ENCODE measurements at places on chromosomes 16 and 17.

DNA sequence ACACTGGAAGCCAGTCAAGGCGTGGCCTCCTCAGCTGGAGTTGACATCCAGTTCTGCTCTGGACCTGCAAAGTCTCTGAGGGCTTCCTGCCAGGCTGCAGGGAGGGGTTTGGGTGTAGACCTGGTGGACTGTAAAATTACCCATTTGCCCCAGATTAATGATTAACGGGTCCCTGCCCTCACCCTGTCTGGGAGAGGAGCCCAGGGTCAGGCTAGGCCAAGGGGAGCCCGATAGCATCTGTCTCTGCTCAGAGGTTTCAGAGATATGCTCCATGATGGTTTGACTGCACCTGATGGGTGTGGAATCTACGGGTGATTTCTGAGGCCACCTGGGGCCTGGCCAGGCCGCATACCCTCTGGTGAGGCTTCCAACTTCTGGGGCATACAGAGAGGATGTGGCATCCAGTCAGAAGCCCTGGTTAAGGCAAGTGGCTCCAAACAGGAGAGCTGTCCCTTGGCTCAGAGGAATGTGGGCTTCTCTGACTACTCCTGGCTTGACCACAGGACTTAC is 11.2 kb downstream of the PPY start:
- no peak for DNase-seq

GRCh38 chr16:27781981-27782880 is 232.3 kb downstream of the KATNIP start:
- DNase-seq: no peak

GRCh38 chr17:74429604-74430384 is 2.1 kb upstream of the GPRC5C start:
- DNase-seq: no peak

DNA sequence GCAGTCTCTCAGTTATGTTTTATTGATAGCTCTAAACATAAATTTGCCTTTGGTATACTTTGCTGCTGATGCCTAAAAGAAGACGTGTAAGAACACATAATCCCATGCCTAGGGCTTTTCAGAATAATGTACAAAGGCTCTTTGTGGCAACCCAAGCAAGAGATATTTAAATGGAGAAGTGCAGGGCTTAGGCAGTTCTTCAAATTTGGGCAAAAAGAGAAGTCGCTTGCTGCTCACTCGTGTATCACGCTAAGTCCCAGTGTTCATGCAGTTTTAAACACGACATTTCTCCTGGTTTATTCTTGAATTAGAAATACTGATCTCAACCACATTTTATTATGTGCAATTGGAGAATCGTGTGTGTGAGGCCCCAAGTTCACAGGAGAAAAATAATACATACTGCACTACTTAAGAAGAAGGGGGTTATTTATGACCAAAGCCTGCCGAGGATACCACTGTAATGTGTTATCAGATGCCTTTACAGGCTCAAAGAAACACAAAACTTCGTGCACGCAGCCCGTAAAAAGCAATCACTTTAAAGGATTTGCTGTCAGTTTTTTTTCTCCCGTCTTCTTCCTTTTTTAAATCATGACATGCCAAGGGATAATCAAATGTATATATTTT is 22.5 kb upstream of the IRX6 start:
- DNase-seq: no peak

DNA sequence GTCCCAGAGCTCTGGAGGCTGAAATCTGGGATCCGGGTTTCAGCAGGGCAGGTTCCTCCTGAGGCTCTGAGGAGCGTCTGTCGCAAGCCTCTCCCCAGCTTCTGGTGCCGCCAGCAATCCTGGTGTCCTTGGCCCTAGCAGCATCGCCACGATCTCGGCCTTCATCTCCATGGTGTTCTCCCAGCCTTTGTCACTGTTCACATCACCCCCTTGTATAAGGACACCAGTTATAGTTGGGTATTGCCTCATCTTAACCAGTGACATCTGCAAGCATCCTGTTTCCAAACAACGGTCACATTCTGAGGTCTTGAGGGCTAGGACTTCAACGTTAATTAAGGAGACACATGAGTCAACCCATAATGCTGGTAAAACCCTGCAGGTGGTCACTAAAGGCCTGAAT is 2.8 kb upstream of the PPP1R27 start:
- DNase-seq: no peak

- peak; percentile 22 for DNase-seq
These were observed 127.0 kb downstream of the ABCC6 start for GRCh38 chr16:16096121-16096857.

DNA sequence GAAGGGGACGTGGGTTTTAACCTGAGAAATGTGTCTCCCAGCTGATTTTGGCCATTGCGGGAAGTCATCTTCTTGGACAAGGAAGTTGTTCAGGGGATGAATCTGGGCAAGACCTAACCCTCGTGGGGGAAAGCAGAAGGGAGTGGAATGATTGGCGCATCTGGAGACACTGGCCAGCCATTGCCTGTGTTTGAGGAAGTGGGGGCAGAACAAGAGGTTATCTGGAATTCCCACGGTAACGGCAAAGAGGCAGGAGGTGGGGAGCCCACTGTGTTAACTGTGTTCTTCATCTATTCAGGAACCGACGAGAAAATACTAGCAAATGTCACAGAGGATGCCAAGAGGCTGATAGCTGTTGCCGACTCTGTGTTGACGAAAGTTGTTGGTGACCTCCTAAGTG is 66.9 kb downstream of the RNF213 start:
- DNase-seq: no peak

DNA sequence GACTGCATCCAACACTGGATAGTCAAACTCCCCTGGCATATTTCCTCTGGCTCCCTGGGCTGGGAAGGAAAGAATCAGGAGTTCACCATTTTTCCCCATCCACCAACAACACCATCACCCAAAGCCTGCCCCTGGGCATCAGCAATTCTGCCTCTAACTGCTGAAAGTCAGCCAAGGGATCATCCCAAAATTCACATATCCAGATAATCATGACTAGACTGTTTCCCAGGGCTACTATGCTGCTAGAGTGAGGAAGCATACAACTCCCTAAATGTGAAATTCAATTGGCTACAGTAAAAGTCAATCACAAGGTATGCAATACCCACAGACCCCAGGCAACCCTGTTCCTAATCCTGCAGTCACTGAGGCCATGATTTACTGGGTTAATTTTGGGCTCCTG is 230.6 kb downstream of the C16orf95 start:
- no peak for DNase-seq

DNA sequence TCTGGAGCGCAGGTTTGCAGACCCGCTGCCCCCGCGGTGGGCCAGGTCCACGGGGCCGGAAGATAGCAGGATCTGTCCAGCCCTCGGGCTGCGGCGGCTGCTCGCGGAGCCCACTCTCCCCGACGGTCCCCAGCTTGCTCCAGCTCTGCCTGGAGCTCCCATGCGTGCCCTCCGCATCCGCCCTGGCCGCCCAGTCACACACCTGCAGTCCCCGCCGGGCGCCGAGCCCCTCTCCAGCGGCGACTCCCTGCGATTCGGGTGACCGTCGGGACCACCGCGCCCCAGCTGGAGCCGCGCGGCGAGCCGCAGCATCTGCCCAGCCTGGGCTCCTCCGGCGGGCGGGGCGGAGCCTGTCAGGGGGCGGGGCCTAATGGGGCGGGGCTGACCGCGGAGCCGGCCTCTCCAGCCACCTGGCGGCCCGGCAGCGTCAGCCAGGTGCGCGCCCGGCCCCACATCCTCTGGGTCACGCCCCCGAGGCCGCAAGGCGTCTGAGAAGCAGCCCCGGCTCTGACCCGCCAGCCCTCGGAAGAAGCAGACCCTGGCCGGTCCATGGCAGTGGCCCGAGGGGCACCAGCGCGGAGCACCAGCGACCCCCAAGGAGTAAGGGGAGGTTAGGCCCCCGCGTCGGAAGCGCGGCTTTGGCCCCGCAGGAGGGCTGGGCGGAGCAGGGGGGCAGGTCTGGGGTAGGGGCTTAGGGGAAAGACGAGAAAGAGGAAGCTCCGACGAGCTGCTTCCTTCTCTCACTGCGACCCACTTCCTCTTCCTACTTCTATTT is at the start of gene PIK3R5:
Gene PIK3R5 (minus strand): TSS at position 314 of the 775 bp plus-strand sequence. CDS start 54,213 bp downstream, outside the sequence.
- DNase-seq: peak; percentile 50

DNA sequence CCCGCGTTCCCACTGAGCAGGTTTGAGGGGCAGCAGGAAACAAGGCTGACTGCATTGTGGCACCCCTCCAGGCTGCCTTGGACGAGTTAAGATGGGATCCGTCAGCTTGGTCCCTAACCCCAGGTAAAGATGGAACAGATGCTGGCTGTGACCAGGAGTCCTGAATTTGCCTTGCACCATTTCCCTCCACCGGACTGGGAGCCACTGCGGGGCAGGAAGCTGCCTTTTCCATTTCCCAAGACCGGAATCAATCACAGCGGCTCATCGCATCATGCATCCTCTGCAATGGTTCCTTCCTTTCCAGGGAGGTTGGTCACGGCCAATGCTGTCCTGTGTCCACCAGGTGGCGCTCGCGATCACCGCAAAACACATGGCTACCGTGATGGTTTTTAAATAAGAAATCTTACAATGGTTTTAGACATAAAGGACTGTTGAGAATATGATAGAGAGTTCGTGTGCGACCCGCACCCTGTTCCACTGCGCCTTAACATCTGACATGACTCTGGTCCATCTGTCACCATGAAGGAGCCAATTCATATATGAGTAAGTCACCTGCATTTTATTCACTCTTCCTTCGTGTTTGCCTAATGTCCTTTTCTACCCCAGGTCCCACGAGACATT is 6.8 kb upstream of the MEAK7 start:
- DNase-seq: peak; percentile 82

DNA sequence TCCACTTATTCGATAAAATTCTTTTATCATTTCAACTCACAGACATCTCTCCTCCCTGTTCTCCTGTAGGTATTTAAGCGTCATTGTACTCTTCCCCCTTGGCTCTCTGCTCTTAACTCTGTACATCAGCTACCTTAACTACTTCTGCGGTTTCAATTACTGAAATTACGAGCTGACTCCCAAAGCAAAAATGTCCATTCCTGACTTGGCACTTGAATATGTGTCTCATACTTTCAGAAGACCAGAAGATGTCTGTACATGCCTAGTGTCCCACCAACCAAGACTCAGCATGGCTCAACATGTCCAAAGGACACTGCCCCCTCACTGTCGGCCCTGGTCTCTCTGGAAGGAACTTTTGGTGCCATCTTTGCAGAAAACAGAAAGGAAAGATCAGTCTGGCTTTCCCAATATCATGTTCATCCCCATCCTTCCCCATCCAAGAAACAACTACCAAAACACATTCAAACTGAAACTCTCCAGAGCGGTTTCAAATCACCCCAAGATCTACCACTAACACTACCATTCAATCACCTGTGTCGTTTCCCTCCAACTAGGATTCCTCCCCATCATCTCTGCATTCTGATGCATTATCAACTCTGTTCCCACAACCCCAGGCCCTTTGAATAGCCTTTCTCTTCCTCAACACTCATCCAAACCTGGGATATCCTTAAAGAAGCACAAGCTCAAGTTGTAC is 74.9 kb downstream of the ZFHX3 start:
- no peak for DNase-seq

DNA sequence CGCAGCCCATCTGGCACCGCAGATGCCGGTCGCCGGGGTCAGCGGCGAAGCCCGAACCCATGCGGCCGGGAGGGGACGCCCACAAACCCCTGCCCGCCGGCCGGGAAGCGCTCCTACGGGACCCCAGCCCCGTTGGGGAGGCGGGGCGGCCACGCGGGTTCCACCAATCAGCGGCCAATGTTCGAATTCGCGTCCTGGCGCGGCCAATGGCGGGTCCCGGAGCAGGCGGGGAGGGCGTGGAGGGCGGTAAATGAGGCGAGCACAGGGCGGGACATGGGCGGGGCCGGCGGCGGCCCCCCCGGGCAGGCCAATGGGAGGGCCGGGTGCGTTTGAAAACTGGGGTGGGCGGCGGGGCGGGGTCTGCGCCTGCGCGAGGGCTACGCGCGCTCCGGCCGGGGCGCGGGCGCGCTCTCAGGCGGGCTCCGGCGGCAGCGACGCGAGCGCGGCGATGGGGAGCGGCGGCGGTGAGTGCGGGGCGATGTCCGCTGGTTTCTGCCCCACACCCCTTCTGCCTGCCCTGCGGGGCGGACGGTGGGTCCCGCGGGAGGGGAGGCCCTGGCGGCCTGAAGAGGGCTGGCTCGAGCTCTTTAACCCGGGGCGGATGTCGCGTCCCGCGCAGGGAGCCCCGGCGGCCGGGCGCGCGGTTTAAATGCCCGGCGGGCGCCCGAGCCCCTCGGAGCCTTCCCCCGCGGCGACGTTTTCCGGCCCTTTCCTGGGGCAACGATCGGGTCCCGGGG is at the start of gene CCNF:
Gene CCNF (plus strand): TSS at position 414 of the 737 bp plus-strand sequence. CDS start 35 bp downstream, at position 449.
- peak; percentile 98 for DNase-seq

DNA sequence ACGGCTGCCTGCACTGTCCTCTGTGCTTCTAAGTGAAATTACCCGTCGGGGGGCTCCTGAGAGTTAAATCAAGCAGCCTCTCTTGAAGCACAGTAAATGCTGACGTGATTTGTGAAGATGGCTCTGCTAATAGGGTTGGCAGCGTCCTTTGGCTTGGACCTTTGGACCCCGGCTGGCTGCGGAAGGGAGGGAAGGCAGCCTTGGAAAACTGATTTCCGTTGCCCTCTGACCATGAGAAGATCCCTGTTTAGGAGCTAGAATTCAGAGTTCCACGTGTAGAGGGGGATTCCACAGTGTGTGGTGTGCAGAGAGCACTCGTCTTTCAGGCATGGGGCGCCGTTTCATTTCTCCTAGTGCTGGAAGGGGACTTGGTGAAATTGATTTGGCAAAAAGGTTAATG is 640.8 kb downstream of the WWOX start:
- DNase-seq: no peak

- DNase-seq: no peak
These were observed 56.3 kb downstream of the IL21R start for GRCh38 chr16:27458258-27458657.

GRCh38 chr16:21952040-21952792 is 945 bp upstream of the UQCRC2 start:
- peak; percentile 57 for DNase-seq

DNA sequence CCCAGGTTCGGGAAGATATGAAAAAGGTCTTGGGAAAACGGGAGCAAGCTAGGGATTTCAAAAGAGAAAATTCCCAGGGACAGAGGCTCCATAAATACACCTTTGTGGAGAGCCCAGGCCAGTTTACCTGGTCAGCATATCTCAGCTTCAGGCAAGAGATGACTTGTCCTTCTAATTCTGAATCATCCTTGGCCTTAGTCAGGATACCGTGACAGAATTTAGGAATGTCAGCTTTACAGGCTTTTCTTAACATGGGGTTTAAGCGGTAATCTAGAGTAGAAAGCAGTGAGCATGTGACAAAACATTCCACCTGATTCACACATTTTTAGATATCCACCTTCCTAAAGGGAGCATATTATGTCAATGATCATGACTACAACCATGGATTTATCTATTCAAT is 41.1 kb upstream of the CLEC18B start:
- no peak for DNase-seq

GRCh38 chr16:14121142-14121541 is 50.0 kb downstream of the MRTFB start:
- DNase-seq: no peak

DNA sequence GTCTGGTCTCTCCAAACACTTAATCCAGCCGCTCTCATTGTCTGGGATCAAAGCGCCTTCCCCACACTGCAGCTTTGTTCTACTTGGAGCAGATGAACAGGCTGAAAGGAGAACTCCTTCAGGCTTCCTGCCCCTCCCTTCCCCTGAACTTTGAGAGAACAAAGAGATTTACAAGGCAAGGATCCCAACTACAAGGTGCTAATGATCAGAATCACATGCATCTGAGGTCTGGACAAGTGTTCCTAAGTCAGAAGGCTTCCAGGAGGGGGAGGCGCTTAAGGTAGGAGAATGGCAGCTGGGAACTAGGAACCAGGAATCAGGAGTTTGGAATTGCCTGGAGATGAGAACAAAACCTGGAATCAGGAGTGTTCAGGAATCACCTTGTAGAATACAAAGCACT is 606.3 kb upstream of the CDH11 start:
- no peak for DNase-seq

GRCh38 chr17:72117535-72118334 is 3.1 kb upstream of the SOX9 start:
- no peak for DNase-seq
